Caudate nucleus (tissue), 63 donors: ENCODE measurements at places on chromosomes 1 and 21.

GRCh38 chr1:1732381-1732780 is 8.2 kb upstream of the CDK11A start:
- no peak for DNase-seq

GRCh38 chr1:87986130-87986866 is 657.6 kb downstream of the LMO4 start:
- no peak for DNase-seq

GRCh38 chr1:8926707-8927694 is 18.7 kb upstream of the CA6 start:
- DNase-seq = no peak

DNA sequence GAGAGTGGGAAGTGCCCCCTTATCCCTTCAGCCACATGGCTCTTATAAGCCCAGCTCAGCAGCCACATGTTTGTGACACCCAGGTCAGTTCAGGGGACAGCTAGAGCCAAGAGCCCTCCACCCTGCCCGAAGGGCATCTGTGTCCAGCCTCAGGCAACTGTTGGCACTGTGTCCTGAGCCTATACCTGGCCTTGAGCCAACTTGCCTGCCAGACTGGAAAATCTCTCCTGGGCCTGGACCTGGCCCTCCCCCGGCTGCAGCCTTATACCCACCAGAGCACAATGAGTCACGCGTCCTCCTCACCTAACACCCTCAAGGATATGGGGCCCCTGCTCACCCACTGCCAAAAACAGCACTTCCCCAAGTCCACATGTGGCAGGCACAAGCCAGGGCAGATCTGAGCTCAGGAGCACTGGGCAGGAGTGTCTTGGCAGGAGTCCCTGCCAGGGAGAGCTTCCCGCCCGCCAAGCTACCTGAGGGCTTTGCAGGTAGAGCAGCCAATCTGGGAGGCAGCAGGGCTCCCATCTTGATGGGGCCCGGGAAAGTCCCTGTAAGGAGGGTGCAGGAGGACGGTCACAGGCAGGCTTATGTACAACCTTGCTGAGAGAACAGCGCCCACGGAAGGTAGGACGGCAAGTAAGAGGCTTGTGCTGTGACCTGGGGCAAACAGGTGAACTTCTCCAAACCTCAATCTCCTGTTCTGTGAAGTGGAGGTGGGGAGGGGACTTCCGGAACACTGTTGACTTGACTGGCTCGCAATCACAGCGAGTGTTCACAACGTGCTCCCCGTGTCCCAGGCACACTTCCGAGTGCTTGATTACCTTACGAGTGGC is 19.8 kb upstream of the HSPG2 start:
- DNase-seq = no peak

DNA sequence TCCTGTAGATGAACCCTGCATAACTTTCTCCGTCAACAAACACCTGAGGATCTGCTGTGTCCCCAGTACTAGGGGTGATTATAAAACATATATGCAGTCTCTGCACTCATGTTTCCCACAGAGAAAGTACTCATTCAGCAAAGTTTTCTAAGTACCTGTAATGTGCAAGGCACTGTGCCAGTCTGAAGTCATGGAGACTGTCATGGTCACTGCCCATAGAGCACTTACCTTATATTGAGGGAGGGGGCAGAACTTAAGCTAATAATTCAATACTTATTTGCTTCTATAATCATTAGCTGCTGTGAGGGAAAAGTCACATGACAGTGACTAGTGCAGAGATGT is 41.2 kb downstream of the MAP3K21 start:
- DNase-seq = no peak

GRCh38 chr21:42956824-42957630 is 17.3 kb upstream of the PKNOX1 start:
- DNase-seq = peak; percentile 90

DNA sequence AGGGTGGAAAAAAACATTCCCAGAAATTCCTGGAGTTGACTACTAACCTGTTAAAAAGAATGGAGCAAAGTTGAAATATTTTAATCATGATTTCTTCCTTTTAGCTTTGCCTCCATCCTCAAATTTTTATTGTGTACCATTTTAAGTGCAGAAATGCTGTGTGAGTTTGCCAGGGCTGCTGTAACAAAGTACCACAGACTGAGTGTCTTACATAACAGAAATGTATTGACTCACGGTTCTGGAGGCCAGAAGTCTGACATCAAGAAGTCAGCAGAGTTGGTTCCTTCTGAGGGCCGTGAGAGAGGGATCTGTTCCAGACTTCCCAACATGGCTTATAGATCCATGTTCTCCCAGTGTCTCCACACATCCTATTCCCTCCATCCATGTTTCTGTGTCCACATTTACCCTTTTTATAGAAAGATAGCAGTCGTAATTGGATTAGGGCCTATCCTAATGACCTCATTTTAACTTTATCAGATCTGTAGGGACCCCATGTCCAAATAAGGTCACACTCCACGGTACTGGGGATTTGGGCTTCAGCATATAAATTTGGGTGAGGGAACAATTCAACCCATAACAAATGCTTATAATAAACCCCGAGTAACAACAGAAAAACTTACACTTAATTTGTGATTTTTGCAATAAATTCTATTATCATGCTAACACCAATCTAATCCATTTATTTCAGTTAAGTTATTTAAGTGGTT is 12.7 kb downstream of the SNX7 start:
- DNase-seq = no peak

DNA sequence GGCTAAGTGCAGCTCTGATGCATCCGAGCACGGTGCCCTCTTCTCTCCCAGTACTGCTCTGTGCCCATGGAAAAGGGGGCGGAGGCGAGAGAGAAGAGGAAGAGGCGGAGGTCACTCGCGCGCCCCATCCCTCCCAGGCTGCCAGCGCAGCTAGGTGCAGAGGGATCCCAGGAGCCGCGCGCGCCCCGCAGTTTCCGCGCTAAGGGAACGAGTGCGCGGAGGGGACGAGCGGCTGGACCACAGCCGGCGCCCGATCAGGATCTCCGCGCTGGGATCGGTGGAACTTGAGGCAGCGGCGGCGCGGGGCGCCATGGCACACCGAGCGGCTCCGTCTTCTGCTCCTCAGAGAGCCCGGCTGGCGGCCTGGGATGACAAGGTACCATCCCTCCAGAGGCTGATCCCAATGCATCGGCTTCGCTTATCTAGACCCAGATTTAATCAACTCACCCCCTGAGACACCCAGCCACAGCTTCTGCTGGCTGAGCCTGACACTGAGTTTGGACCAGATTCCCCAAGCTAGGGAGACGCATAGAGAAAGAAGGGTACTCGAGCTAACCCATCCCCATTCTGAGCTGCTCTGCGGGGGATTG is at the start of gene PTGFR:
PTGFR (plus strand) TSS at position 114 of the 590 bp plus-strand sequence. CDS start 1,770 bp downstream, outside the sequence.
- no peak for DNase-seq

- DNase-seq = no peak
Observed at GRCh38 chr1:187504779-187505178, 676.0 kb downstream of the PLA2G4A start.

DNA sequence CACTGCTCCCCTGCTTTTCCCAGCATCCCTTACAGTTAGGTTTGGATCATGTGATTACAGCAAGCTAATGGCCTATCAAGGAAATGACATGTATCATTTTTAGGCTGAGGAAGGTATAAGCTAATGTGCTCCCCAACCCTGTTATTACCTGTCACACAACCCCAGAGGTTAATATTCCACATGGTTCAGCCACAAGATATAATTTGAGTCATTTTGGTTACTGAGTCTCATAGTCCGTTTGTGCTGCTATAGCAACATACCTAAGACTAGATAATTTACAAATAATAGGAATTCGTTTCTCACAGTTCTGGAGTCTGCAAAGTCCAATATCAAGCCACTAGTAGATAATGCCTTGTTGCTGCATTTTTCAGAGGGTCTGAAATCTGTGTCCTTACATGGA is 29.1 kb upstream of the SLC16A1 start:
- no peak for DNase-seq

GRCh38 chr1:183600634-183601033 is 10.4 kb upstream of the NCF2 start:
- no peak for DNase-seq

DNA sequence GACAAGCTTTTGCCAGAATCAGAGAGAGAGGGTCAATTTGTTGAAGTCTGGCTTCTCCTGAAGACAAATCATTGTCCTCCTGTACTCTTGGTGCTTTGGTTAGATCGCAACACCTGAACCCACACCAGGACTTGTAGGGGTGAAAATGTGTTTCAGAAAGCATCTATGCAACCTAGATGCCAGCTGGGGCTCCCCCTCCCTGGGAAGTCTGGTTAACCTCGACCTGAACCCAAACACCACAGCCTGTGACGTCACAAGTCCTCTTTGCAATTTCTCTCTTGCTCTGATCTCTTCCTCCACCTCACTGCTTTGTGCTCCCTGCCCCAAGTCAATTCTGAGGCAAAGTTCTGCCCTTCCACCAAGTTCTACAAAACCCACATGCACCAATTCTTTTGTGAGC is 42.8 kb upstream of the USP24 start:
- no peak for DNase-seq

DNA sequence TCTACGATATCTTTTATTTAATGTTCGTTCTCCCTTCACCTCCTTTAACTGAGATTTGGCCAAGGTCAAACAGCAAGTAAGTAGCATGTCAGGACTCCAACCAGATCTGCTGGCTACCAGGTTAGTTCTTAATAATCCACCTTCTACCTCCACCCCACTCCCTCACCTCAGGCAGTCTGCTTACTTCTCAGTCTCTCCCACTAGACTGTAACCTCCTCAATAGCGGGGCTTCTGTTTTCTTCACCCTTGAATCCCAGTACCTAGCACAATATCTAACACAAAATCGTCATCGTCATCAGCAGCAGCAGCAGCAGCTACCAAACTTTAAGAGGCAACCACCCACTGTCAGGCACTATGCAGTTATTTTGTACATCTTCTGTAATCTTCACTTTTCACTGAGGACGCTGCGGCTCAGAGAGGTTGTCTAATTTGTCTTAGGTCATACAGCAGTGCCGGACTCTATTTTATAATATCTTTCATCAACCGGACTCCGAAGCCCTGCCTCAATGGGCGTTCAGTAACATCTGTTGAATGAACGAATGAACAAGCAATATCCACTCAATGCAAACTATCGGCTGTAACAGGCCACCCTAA is 859 bp upstream of the MAGI3 start:
- no peak for DNase-seq

DNA sequence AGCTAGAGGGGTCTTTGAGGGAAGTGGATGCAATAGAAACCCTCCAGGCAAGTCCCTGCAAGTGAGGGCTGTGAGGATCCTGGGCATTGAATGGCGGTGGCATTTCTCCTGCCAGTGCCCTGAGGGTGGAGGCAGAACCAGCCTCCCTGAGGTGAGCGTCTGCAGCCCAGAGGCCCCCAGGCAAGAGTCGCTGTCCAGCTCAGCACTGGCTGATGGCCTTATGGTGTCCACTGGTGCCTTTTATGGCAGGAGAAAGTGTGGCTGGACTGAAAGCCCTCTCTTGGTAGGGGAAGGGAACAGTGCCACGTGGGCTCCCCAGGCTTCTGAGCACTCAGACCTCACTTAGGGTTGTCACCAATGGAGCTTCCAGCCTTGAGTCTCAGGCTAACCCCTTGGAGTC is 77.3 kb downstream of the SH3BGR start:
- DNase-seq = no peak

- DNase-seq = no peak
Observed at GRCh38 chr1:94095744-94096469, 25.0 kb downstream of the ABCA4 start.

GRCh38 chr1:48697066-48697707 is 79.5 kb downstream of the BEND5 start:
- DNase-seq = peak; percentile 62

GRCh38 chr1:172818841-172819527 is 160.1 kb downstream of the FASLG start:
- DNase-seq = no peak
